ENCODE measurements at places on chromosomes 6 and 20.

- DNase-seq = no peak
These were observed 104.2 kb downstream of the PREX1 start for GRCh38 chr20:48723308-48724264.

GRCh38 chr6:110341663-110342596 is 16.2 kb downstream of the METTL24 start:
- no peak for DNase-seq

DNA sequence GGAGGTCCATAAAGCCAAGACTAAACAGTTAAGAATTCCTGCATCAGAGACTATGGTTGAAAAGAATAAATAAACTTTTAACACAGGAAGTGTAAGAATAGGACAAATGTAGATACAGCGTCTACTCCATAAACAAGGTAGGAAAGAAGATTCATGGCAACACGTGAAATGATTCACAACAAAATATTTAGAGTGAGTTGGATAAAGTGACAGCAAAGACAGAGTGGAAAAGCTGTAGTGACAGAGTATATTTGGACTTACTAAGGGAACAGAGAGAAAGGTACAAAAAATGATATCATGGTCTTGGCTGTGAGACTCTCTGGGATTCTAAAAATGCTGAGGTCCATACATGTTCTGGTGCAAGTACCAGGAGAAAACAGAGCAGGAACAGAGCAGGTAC is 21.9 kb upstream of the KIAA0408 start:
- DNase-seq = no peak

DNA sequence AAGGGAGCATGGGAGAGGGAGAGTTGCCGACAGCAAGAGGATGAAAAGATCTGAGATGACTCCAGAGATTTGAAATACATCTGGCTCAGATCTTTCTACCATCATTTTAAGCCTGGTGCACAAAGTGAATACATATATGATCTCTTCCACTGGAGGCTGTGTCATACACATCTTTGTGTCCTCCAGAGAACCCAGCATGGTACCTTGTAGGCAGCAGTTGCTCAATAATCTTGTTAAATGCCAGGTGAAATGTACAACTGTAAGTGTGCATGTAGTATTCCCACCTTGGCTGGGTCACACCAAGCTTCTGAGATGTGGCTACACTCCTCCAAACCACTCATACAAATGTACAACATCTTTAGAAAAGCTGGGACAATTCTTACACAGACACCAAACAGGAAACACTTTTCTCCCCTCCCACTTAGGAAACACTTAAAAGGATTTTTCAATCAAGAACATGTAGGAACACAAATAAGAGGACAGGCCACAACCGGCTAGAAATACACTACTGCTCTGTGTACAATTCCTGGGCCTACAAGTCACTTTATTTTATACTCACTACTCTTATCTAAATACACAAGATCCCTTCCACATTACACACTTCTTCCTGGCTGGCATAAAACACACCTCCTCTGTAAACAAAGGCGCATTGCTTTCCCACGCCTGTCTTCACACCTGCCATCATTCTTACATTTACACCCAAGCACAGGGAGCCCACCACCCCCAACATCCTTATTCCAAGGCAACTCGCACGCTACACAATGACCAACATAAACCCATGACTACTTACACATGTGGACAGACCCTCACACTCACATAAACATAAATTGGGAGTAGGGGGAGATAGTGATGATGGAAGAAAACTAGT is 3.8 kb upstream of the IER3 start:
- no peak for DNase-seq

DNA sequence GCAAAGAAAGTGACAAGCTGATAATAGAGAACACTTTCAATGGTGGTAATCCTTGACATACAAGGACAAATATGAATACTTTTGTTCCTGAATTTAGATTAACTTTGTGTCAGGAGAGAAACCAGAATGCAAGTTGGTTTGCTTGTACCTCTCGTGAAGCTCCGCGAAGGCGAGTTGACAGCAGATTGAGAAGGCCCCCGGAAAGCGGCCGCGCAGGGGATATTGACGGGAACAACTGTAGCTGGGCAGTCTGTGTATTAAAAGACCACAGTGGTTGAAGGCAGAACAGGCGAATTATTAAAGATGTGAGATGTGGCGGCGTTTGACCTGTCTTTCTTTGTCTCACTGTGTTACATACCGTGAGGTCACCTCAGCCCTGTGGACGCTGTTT is 175.8 kb upstream of the RALGAPA2 start:
- DNase-seq = no peak

GRCh38 chr20:13862245-13862644 is 77.4 kb downstream of the NDUFAF5 start:
- DNase-seq = no peak

DNA sequence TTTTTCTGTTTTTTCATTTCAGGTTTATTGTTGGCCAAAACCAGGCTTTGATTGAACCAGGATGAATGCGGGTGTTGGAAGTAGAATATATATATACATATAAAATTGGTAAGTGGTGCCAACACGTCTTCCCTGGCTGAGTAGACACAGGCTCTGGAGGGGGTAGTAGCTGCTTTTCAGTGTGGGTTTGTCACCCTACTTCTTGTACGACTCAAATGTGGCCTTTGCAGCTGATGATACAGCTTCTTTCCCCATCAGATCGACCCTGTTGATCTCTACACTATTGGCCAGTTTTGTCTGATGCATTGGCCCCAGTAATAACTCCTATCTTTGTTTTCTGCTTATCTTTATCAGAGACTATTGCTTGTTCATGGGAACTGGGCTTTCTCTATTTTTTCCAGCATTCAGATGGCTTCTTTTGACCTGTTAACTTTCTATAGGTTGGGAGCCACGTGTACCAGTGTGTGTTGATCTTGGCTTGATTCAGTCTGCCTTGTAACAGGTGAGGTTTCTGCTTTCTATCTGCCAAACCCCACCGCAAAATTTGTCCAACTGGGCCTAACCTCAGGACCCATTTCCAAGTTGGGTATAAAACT is 2.7 kb upstream of the ZNFX1 start:
- DNase-seq = no peak

DNA sequence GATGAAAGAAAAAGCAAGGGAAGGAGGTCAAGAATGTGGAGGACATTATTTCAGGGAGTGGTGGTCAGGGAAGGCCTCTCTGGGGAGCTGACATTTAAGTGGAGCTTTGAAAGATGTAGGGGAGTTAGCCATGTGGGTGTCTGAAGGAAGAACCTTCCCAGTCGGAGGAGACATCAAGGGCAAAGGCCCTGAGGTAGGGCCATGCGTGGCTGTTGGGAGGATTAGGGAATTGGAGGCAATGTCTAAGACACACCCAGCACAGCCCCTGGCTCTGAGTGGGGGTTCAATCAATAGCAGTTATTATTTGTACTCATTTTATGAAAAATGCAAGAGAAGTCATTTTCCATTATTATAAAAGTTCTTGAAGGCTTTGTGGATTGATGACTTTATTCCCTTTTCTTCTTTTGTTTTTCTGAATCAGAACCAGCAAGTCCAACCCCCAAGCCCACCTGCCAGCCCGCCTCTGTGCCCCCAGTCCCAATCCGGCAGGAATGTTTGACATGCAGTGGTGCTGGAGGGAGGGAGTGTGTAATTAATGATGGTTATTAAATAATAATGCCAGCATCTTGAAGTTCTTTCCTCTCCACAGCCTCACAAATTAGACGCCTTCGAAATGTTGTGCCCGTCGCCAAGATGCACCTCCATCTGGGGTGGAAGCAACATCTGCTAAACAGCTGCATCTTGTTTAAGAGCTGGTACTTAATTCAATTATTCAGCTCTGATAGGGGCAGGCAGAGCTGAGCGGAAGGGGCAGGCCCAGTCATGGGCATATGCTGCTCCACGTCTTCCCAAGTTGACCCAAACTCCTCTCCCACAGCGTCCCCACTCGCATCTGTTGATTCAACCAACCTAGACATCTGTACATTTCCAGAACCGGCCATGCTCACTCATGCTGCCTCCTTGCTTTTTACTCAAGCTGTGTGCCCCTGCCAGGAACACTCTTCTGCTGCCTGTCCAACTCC is 81.3 kb upstream of the SIRPA start:
- DNase-seq = peak; percentile 10

DNA sequence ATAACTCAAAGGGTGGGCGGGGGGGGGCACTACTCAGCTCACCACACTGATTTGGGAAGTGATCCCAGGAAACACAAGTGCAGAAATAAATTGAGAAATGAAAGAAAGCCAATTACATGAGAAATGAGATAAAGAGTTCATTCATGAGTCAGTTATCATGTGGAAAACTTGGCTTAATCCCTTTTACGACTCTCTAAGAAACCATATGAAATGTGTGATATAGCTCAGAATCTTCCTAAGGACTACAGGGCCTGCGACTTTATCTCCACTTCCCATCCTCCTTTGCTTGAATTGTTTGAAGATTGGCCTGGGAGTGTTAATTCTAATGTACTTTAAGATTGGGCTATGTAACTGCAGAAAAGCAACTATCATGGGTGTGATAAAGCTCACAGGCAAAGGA is 3.6 kb upstream of the BTN2A2 start:
- DNase-seq = peak; percentile 28

- no peak for DNase-seq
These were observed 42.5 kb downstream of the SYNE1 start for GRCh38 chr6:152594701-152595100.

- DNase-seq = no peak
These were observed 111.8 kb downstream of the PLCB4 start for GRCh38 chr20:9180481-9181257.

DNA sequence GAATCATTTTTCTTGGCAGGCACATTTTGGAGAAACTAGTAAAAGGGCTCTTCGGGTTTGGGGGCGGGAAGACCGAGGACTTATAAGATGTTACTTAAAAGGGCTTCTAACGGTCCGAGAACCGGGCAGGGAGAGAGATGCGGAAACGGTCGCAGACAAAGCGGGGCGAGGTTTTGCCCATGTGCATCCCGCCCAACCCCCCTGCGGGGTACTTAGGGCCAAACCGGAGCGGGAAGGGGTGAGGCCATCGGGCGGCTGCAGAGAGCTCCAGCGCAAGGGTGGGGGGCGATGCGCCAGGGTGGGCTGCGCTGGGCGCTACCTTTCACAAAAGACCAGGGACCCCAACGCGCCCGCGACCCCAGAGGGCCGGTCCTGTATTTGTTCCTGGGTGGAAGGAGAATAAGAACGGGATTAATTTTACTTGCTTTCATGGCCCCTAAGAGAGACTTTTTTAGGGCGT is 616 bp downstream of the TUBB start:
- peak; percentile 58 for DNase-seq

GRCh38 chr6:44829836-44830235 is 442.3 kb downstream of the CDC5L start:
- peak; percentile 36 for DNase-seq

- no peak for DNase-seq
These were observed 13.8 kb upstream of the PM20D2 start for GRCh38 chr6:89132057-89132456.

DNA sequence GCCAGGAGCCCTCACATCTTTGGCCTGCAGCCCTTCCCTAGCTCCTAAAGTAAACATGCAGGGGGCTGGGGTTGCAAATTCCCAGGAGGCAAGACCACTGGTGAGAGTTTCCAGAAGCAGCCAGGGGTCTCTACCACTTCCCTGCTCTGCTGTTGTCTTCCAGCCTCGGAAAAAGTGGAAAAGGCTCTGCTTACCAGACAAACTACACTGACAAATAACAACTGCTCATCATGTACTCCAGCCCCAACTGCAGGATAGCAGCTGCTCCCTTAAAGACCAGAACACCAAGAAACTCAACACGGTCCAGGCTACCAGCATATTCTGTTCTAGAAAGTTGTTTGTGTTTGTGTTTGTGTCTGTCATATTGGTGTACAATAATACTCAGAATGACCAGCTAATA is 187.5 kb upstream of the MARCKS start:
- DNase-seq = no peak

All from skin of body (tissue), 3 donors.